CD4-positive, alpha-beta T cell treated with Interleukin-2 at 100 ng/mL for 4 hours (primary cell): ENCODE measurements at places on chromosomes 16 and 17.
A peak's percentile ranks its signal among the peaks of the same experiment; 100 is the strongest.

GRCh38 chr16:88456356-88457292, 3.5 kb downstream of the ZFPM1 start:
- DNase-seq, result peak; percentile 81

GRCh38 chr17:78269955-78270381, 38.5 kb downstream of the TMEM235 start:
- DNase-seq, result no peak

DNA sequence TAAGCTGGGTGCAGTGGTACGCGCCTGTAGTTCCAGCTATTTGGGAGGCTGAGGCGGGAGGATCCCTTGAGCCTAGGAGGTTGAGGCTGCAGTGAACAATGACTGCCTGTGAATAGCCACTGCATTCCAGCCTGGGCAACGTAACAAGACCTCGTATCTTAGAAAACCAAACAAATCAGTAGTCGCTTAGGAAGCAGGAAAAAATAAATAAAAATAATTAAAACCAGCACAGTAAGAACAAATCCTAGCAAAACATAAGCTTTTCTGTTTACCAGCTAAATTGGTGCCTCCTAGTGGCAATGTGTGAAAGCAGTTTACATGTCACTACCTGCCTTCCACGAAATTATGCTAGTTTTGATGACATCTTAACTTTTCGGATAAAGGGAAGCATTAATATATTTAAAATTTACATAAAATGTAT, 1.3 kb downstream of the ARMC5 start:
- peak; percentile 65 for DNase-seq

GRCh38 chr16:8430401-8430800, 159.9 kb downstream of the TMEM114 start:
- DNase-seq, result no peak
